ENCODE measurements at places on chromosomes 3 and 15. TPM values are rescaled to one million over a fixed set of nuclear protein-coding genes. Genes with fewer than 3 reads are reported as not detected.

- DNase-seq, result no peak
Observed at GRCh38 chr3:66709532-66709931, 208.7 kb upstream of the LRIG1 start.

GRCh38 chr15:63879211-63879610 lies 45.5 kb upstream of the HERC1 start:
- no peak for DNase-seq

GRCh38 chr3:31853580-31853979 lies 127.5 kb downstream of the OSBPL10 start:
- no peak for DNase-seq

GRCh38 chr3:176848431-176849214 lies 348.7 kb downstream of the TBL1XR1 start:
- no peak for DNase-seq

Gene CHL1
- total RNA-seq, result not detected

Gene ANKRD28
- total RNA-seq, result 160 TPM

Gene PP2D1
- not detected for total RNA-seq

Data from osteocyte (in vitro differentiated cells).